ENCODE measurements at places on chromosomes 5 and 9. TPM values are rescaled to one million over a fixed set of nuclear protein-coding genes. Genes with fewer than 3 reads are reported as not detected.

GRCh38 chr5:17156463-17156862 lies 61.0 kb upstream of the BASP1 start:
- no peak for DNase-seq

GRCh38 chr9:4657426-4658159 lies 4.5 kb upstream of the PLPP6 start:
- DNase-seq = no peak

- DNase-seq = no peak
Observed at GRCh38 chr9:71364186-71364955, 242.9 kb upstream of the TRPM3 start.

GRCh38 chr5:132007399-132008162 lies 3.9 kb downstream of the ACSL6 start:
- DNase-seq = peak; percentile 93

- no peak for DNase-seq
Observed at GRCh38 chr5:1933364-1934055, 50.8 kb upstream of the IRX4 start.

GRCh38 chr9:74736646-74737045 lies 151.1 kb downstream of the TRPM6 start:
- no peak for DNase-seq

DNA sequence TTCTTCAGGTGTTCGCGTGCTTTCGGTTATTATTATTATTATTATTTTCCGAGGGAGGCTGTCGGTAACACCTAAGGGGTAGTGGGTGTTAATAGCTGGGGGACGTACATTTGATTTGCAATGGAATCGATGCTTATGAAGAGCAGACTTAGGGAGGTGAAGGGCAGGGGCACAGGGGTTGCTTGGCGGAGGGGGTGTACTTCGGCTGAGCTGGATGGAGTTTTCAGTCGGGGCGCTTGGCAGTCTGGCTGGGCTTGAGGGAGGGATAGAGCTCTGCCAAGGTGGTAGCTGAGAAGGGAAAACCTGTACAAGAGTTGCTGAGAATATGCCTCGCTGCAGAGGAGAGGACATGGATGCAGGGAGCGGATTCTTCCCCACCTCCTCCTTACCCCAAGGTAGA lies 617 bp upstream of the PTPRD start:
- DNase-seq = no peak

GRCh38 chr5:109533751-109534272 lies 124.0 kb upstream of the PJA2 start:
- DNase-seq = no peak

DNA sequence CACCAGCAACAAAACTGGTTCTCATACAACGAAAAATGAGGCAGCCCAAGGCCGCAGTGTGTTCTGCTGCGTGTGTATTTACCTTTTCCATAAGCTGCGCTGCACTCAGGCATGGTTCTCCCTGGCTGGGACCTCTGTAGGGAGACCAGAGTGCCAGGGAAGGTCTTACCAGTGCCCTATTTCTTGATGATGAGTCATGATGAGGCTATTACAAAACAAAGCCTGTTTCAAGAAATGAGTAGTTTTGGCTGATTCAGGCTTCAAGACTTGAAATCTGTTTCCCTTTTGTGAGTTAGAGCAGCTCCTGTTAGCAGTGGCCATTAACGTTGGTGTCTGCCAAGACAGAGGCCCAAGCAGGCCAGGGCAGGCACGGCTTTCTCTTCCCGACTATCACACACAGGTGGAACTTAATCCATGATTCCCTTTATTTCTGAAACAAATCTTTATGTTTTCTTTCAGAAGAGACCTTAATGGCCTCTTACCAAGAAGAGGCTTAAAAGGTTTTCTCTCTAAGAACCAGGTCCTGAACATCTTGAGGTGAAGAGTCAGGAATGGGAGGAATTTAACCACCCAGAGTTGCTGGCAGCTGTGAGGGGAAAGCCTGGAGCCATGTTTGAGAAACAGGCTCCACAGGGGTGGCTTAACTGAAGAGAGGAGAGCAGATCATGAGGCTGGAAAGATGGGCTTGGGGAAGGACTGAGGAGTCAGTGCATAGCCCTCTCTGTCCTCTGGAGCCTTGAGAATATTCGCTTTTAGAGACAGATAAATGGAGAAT lies 41.4 kb upstream of the TIFAB start:
- DNase-seq = no peak

DNA sequence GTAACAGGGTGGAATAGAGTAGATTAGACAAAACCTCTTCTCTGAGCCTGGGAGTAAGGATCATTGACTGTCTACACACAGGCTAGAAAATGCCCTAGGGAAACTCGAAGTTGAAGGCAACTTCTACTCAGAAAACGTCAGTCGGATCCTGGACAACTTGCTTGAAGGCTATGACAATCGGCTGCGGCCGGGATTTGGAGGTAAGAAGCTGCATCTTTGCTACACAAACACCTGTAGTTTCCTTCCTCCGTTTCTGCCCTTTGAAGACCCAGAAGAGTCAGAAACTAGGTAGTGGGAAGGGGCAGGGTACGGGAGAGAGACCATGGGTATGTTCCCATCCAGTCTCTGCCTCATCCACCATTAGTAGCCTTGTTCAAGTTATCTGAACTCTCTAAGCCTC lies 628 bp downstream of the GABRA6 start:
- no peak for DNase-seq

DNA sequence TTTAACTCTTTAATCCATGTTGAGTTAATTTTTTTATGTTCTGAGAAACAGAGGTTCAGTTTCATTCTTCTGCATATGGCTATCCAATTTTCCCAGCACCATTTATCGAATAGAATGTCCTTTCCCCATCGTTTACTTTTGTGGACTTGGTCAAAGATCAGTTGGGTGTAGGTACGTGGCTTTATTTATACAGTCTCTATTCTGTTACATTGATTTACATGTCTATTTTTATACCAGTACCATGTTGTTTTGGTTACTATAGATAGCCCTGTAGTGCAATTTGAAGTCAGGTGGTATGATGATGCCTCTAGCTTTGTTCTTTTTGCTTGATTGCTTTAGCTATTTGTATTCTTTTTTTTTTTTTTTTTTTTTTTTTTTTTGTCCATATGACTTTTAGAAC lies 462.0 kb downstream of the HTR1A start:
- no peak for DNase-seq

GRCh38 chr9:84702471-84702870 lies 32.9 kb downstream of the NTRK2 start:
- DNase-seq = no peak

DNA sequence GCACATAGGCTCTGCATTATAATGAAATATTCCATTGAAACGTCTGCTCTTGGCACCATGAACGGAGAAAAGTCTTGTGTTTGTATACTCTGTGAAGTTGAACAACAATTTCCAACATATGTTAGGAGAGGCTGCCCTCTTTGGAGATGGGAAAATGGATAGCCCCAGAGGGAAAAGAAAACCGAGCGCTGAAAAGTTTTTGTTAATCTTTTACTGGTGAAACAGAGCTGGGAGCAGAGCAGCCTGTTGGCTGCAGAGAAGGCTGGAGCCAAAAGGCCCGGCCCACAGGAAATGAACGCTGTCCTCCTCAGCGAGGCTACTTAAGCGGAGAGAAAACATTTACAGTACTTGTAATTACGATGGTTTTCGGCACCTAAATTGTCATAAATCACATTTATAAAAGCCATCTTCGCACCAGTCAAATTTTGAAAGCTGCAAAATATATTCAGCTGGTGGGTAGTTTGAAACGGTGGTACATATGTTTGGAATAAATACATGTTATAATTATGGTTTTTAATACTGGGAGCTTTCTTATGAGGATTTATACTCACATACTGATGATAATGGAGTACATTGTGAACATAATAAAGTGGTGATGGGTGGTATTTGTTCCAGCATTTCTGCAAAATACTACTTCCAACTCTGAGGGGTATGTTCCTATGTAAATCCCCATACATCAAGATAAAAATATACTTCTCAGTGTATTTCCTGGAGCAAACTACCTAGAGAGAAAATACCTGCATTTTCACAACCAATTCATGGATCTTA lies 129.6 kb upstream of the CNTLN start:
- DNase-seq = no peak

GRCh38 chr9:38344566-38345324 lies 47.8 kb upstream of the ALDH1B1 start:
- DNase-seq = no peak

DNA sequence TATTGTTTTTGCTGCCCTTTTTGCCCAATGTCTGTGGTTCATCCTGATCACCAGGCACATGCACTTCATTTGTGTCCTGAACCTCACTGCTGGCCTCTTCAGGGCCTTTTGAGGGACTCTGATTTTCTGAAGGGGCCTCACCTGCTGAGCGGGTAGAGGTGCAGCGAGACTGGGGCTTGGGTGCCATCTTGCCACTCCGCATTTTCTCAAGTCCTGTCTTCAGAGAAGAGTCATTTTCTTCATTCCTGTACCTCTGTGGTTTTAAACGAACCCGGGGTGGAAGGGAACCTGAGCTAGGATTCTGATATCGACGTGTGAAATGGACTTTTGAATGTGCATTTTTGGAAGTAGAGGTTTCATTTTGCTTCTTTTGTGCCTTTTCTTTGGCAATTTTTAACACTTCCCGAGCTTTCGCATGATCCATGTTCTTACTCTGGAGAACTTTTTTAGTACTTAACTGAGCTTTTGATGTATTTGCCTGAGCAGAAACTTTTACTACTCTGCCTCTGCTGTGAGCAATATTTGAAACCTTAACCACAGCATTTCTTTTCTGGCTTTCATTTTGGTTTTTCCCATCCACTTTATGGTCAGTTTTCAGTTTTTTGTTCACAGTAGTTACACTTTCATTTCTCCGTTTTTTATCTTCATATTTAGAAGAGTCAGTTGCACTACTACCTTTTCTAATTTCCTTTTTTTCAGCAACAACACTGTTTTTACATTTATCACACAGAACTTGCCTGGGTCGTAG lies 26.1 kb downstream of the PWWP2A start:
- no peak for DNase-seq

DNA sequence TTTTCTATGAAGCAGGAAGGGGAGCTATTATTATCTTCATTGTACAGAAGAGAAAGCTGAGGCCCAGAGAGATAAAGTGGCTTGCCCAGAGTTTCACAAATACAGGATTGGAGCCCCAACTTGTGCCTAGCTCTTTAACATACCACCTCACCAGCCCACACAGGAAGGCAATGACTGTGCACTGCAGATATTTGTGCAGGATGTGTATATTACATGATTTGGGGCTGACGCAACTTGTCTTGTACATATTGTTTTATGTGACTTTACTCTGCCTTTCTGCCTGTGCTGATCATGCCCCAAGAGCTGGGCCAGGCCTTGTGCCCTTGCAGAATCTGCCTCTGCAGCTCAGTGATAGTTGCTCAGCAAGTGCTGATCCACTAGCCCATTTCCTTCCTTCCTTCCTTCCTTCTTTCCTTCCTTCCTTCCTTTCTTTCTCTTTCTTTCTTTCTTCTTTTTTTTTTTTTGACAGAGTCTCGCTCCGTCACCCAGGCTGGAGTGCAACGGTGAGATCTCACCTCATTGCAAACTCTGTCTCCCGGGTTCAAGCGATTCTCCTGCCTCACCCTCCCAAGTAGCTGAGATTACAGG lies 106.6 kb upstream of the TBCA start:
- no peak for DNase-seq

DNA sequence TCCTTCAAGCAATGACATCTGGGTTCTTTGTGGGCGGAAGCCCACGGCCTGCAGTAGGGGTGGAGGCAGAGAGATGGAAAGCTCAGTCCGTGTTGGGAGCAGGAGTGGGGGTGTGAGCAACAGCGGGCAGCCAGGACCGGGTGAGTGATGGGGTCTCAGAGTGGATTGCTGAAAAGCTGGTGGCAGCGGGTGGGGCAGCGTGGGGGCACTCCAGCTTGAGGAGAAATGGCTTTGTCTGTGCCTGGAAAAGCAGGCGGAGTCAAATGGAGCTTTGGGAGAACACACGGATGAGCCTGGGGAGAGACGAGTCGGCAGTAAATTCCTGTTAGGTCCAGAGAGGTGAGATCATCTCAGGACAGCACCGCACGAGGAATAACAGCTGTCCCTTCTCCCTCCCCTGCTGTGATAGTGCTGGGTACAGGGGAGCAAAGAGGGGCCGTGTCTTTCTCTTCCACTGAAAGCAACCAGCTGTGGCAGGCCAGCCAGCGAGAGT lies 42.1 kb downstream of the CACNA1B start:
- DNase-seq = no peak

DNA sequence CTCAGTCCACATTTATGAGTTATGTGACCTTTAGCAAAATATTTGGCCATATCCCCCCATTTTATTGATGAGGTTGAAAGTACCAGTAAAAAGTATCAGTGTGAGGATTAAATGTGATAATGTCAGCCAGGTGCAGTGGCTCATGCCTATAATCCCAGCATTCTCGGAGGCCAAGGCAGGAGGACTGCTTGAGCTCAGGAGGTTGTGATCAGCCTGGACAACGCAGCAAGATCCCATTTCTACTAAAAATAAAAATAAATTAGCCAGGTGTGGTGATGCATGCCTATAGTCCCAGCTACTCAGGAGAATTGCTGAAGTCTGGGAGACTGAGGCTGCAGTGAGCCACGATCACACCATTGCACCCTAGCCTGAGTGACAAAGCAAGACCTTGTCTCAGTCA lies 71.2 kb downstream of the GRAMD2B start:
- no peak for DNase-seq

- no peak for DNase-seq
Observed at GRCh38 chr5:167684251-167684650, 607.2 kb upstream of the WWC1 start.

GRCh38 chr9:106889061-106889590 lies 26.2 kb downstream of the ZNF462 start:
- no peak for DNase-seq

DNA sequence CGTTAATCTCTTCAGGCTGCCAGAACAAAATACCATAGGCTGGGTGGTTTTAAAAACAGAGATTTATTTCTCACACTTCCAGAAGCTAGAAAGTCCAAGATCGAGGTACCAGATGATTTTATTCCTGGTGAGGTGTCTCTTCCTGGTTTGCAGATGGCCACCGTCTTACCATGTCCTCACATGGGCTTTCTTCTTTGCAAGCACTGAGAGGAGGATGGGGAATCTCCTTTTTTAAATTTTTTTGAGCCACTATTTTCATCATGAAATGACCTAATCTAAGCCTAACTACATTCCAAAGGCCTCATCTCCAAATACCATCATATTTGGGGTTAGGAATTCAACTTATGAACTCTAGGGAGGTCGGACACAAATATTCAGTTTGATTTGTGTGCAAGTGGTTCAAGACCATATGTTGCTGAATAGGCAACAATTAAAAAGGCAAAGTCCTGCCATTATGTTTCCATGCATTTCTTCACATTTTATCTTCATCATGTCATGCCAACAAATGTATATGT lies 371.2 kb downstream of the CDH18 start:
- no peak for DNase-seq

The TMEM215 gene
- not detected for total RNA-seq

The KCNN2 gene
- total RNA-seq = 0.19 TPM

The SREK1IP1 gene
- total RNA-seq = 8.3 TPM

The SPINK7 gene
- not detected for total RNA-seq

The ARSI gene
- total RNA-seq = 43.1 TPM

The SV2C gene
- total RNA-seq = 0.09 TPM

The GABRB2 gene
- 2.2 TPM for total RNA-seq

The CER1 gene
- 0.37 TPM for total RNA-seq

Measured in omental fat pad (tissue), 4 donors.